ENCODE measurements at places on chromosomes 11 and 22.

DNA sequence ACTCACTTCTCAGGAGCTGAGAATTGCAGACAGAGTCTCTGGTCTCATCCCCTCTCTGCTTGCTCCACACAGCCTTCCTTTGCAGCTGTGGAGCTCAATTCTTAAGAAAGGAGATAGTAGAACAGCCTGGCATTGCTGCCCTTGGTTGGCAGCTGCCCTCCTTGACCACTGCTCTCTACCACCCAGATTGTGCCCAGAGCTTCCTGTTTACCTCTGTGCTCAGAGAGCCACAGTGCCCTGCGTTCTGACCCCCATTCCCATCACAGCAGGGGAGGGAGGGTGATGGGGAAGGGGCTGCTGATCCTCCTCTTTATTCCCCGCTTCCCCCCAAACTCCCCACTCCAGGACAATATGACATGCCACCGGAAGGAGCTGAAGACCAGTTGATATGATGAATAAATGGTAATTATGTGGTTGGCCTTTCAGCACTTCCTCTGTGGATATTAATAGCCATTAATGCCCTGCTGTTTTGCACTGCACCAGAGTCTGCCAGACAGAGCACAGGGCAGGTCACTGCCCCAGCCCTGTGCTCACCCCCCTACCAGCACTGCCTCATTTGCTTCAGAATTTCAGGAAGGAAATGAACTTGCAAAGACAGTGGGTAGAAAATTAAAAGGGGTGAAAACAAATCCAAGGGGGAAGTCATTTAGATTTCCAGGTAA is 426.8 kb upstream of the CADM1 start:
- DNase-seq: no peak

DNA sequence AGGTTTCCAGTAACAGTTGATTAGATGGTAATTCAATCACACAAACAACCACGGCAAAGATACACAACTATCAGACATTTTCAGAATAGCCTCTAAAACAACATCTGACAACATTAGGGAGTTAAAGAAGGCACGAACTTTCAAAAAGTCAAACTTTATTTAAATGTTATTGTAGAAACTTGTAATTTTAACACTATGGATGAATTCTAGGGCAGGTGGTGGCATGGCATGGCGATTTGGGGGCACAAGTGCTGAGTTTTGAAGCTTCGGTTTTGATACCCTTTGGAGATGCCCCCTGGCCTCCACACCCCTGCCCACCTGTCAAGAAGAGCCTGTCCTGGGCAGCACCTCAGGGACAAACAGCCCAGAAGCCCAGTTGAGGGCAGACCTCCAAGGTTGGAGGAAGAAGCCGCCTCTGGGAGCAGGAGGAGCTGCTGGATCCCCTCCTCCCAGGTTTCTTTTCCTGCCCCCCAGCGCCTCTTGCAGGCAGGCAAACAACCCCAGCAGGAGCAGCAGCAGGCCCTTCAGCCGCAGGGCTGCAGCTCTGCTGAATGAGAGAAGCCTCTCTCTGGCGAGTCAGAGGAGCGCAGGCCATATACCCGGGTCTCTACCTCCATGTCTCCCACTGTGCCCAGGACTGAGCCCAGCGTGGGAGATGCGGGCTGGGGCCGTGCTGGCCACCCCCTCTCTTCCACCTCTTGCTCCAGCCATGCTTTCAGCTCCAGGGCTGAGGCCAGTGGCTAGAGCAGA is 102.1 kb upstream of the IGLL5 start:
- DNase-seq: no peak

GRCh38 chr11:134014511-134014910 is 54.4 kb upstream of the JAM3 start:
- no peak for DNase-seq

GRCh38 chr11:78583889-78584288 is 9.2 kb upstream of the NARS2 start:
- DNase-seq: no peak

DNA sequence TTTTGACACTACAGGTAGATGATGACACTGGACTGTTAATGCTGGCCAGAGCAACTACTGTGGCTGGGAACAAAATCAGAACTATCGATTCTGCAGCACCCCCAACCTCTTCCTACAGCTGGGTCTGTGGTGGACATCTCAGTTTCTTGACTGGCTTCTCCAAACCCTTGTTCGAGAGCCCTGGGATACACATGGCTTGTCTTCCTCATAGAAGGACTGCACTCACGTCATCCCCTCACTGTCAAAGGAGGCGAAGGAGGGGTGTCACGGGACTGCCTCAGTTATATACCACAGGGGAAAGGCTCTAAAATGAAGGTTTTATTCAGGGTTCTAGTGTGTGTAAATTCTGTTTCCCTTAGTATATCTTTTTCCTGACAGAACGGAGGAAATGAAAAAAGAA is 44.9 kb downstream of the PITPNB start:
- DNase-seq: no peak

DNA sequence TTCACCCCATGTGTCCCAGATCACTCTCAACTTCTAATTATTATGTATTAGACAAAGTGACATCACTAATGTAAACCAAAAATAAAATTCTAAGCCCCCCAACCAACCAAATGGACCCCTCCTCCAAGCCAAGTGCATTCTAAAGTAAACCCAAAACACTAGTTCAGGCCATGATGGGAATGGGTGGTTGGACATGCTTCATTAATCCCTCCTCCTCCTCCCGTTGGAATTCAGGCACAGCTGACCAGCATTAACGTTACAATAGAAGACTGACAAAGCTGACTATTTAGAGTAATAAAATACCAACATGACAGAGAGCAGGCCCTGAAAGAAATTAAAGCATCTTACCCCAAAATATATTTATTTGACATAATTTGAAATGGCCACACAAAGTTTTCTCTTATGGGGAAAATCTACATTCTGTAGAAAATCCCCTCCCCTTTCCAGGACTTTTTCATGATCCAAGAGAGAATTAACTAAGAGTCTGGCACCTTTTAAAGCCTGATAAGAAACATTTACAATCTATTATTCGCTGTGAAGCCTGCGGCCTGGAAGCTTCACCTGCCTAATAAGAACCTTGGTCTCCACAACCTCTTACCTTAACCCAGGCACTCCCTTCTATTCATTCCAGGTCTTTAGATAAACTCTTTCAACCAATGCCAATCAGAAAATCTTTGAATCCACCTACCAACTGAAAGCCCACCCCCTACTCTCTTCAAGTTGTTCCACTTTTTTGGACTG is 948.5 kb upstream of the CCDC90B start:
- DNase-seq: no peak

DNA sequence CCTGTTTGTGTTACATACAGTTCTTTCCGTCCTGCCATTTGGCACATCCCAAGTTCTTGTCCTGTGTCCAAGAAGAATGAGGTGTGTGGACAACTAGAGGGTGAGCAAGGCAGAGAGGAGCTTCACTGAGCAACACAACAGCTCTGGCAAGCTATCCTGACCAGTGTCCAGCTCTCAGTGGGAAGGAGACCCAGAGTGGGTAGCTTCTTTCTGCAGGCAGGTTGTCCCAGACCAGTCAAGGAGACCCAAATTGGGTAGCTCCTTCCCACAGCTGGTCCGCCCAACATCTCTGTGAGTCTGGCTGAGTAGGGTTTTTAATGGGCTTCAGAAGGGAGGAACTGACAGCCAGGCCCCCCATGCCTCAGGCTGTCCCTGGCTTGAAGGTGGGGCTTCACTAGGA is 35.2 kb upstream of the EXPH5 start:
- DNase-seq: no peak

GRCh38 chr22:24101966-24102365 is 79.3 kb upstream of the SUSD2 start:
- DNase-seq: no peak

- DNase-seq: no peak
These were observed 89.3 kb upstream of the ASPHD2 start for GRCh38 chr22:26339755-26340154.

- no peak for DNase-seq
These were observed 116.0 kb downstream of the RBFOX2 start for GRCh38 chr22:35912658-35913057.

DNA sequence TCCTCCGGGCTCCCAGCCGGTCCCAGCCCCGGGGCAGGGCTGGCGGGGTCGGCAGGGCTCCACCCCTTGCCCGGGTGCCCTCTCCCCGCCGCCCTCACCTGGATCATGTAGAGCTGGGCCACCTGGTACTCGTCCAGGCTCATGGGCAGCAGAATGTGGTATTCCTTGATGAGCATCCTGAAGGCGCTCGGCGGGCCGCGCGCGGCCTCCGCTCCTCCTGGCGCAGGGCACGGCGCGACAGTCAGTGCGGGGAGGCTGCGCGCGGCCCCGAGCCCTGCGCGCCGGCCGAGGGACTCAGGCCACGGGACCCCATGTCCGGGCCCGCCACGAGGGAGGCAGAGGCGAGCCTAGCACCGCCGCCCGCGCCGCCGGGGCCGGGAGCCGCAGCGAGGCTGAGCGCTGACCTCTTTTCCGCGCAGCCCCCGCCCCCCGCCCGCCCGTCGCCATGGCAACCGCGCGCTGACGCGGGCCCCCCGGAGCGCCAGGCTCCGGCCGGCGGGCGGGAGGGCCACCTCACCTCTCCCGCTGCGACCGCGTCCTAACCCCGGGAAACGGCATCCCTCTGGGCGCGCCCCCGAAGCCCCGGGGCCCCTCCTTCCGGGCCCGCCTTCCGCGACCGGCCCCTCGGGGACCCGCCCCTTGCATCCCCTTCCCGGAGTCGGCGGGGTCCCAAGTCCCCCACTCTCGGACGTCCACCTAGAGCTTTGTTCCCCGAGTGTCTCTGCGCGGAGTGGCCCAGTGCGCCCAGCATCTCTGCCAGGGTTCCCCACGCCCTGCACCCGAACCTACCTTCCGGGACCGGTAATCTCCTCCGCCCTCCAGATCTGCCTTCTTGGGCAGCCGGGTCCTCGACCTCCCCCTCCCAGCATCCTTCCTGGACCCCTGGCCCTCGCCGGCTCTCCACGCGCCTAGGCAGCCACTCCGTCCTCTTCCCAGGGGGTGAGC is 886 bp downstream of the PITPNM1 start:
- peak; percentile 15 for DNase-seq

GRCh38 chr22:48456449-48456848 is 1371.2 kb downstream of the BRD1 start:
- no peak for DNase-seq

GRCh38 chr22:24393848-24394247 is 33.6 kb upstream of the ADORA2A start:
- no peak for DNase-seq

- no peak for DNase-seq
These were observed 22.7 kb upstream of the XBP1 start for GRCh38 chr22:28822930-28823551.

DNA sequence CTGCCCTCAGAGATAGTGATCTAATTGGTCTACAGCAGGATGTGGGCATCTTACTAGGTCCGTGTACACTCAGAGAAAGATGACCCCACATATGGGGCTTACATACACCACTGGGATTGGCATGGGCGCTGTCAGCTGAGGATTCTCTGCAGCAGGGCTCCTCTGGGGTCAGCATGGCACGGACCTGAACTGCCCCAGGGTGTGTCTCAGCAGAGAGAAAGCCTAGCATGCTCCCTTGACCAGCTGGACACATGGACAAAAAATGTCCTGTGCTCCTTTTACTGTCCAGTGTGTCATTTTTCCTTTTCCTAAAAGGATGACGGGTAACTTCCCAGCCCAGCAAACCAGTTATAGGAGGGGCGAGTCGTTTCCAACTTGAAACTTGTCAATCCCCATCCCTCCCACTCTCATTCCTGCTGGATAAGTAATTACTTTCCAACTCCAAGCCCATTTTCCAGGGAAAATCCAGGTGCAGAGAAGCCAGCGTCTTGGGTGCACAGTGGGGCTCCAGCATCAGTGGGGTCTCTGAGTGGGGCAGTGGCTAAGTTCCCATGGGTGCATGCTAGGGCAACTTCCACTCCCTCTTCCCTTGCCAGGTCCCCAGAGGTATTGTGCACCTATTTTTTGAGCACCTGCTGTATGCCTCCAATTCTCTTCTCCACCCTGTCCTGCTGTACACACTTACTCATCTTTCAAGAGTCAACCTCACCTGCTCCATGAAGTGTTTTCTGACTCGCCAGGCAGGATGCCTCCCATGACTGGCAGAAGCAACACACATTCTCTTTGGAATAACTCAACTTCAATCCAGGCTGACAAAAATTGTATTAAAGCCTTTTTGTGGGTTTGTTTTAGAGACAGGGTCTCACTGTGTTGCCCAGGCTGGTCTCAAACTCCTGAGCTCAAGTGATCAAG is 5.0 kb downstream of the VSTM5 start:
- no peak for DNase-seq

GRCh38 chr22:49639956-49640355 is 187.7 kb downstream of the BRD1 start:
- no peak for DNase-seq

DNA sequence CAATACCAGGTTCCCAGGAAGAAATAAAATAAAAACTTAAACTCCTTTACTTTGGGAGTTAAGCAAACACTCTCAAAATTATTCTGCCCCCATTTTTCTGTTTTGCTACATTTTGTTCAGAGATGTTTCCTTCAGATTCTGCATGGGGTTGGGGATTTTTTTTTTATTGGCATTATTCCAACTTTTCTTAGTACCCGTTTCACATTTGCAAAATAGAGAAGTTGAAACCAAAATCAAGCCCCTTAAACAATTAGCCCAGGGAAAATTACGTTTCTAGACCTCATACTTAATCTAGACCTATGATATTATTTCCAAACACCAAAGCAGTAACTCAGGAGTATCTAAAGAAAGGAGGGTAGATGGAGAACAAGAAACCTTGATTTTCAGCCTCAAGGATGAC is 20.6 kb upstream of the MS4A7 start:
- DNase-seq: no peak

DNA sequence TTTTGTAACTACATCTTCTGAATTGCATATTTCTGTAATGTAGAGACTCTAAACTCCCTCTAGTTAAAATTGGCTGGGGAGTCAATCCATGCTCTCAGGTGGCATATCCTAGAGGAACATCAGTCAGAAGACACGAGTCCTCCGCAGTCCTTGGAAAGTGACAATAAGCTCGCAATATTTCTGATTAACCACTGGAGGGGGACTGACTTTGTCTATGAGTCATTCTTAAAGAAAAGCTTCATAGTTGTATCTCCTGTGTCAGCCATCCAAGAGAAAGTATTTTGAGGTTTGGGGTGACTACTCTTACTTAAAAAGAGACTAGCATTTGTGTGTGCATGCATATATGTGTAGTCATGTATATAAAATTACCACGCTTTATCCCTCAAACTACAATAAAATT is 60.2 kb downstream of the SLN start:
- DNase-seq: no peak

- DNase-seq: peak; percentile 35
These were observed 512.8 kb downstream of the INSC start for GRCh38 chr11:15627560-15627959.
